ENCODE measurements at places on chromosomes 11 and 22.

GRCh38 chr11:17494019-17494418 is 17.4 kb upstream of the ABCC8 start:
- DNase-seq: no peak

DNA sequence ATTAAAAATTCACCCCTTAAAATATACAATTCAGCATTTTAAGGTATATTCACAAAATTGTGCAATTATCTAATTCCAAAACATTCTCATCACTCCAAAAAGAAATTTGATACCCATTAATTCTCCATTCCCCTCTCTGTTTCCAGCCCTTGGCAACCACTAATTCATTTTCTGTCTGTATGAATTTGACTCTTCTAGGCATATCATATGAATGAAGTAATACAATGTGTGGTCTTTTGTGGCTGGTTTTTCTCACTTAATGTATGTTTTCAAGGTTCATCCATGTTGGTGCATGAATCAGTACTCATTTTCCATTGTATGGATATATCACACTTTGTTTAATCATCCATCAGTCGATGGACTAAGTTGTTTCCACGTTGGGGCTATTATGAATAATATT is 29.0 kb upstream of the ACCSL start:
- no peak for DNase-seq

DNA sequence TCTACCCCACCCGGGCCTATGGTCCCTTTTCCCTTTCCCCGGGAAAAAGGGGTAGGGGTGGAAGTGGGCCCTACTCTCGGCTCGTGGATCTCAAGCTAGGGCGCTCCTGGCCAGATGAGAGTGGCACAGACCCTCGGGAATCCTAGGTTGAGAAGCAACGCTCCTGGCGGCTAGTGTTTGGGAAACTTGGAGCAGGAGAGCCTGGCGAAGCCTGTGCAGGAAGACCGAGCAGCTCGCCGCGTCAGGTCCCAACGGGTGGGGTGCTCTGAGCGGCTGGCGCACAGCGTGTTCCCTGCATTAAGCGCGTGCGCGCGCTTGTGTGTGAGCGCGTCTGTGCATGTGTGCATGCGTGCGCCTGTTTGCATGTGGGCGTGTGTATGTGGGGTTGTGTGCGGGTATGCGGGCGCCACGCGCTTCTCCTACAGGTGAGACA is 7.1 kb upstream of the FLI1 start:
- DNase-seq: no peak

- DNase-seq: no peak
Observed at GRCh38 chr11:83801799-83802198, 515.6 kb upstream of the CCDC90B start.

DNA sequence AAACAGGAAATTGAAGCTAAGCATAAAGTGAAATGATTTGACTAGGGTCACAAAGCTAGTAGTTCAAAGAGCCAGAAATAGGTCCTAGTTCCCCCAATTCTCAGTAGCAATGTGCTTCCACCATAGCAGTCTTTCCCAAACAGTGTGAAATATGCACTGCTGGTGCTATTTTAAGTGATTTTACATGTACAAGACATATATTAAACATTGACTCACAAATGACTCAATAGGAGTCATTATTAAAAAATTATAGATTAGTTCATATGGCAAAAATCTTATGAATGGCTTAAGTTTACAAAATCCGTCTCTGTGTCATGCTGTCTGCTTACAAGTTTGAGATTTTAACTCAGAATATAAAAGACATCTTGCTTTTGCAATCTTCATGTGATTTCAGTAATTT is 21.4 kb downstream of the KIF18A start:
- peak; percentile 20 for DNase-seq

DNA sequence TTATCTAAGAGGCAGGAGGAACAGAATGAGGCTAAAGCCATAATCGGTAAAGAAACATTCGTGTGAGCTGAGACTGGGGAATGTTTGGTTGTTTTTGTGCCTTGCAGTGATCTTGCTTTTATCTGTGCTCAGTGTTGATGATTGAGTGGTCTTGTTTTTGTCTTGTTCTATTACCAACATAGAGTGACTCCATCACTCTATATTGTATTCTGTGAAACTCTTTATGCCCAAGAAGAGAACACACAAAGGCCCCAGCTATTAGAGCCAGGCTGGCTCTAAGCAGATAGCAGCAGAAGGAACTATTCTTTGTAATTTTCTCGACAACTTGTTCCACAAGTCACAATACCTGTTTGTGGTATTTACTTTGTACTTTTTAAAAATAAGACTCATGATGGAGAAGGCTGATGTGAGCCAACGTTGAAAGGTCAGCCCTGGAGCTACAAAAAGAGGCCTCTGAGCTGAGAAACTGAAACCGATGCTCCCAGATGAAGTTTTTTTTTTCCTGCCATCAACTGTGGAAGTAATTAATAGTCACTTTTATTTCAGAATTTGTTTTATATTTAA is 68.4 kb downstream of the LARGE1 start:
- DNase-seq: no peak

GRCh38 chr11:62055970-62056369 is 67.8 kb upstream of the INCENP start:
- DNase-seq: no peak

- DNase-seq: no peak
Observed at GRCh38 chr11:73645121-73645969, 1.0 kb upstream of the PLEKHB1 start.

GRCh38 chr11:67032830-67033551 is 10.1 kb downstream of the SYT12 start:
- DNase-seq: peak; percentile 48

- DNase-seq: no peak
Observed at GRCh38 chr11:6200975-6201374, 2.0 kb downstream of the OR52W1 start.

DNA sequence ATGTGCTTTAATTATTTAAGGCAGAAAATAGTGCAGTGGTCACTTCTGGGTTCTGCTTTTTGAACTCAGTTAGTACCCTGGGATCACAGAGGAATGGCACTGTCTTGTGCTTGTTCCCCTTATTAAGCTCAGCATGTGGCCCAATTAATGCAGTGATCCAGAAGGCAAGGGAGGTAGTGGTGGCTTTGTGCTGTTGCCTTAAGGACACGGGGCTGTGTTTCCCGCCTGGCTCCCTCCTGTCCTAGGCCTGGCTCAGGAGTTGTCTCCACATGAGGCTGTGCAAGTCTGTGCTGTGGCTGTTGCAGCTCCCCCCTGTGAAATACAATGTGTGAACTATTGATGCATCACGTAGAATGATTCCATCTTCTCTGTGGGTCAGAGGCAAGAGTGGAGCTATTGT is 49.2 kb upstream of the CABP7 start:
- no peak for DNase-seq

DNA sequence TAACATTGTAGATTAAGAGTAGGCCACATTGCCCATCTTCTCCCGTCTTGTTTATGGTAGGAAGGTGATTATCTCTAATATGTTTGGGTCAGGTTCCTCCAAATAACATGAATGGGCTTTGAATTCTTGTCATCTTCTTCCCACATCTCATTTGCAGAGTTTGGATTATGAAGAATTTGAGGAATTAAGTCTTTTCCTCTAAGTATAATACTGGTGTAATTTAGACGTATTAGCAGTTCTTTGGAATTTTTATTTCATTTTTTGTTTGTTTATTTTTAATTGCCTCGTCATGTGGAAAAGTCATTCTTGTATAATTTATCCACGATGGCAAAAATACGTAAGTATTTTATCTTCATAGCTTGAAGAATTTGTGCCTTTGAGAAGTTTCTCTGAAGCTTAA is 73.4 kb downstream of the ARHGEF12 start:
- no peak for DNase-seq

- no peak for DNase-seq
Observed at GRCh38 chr22:32142600-32142999, 16.5 kb downstream of the C22orf42 start.

DNA sequence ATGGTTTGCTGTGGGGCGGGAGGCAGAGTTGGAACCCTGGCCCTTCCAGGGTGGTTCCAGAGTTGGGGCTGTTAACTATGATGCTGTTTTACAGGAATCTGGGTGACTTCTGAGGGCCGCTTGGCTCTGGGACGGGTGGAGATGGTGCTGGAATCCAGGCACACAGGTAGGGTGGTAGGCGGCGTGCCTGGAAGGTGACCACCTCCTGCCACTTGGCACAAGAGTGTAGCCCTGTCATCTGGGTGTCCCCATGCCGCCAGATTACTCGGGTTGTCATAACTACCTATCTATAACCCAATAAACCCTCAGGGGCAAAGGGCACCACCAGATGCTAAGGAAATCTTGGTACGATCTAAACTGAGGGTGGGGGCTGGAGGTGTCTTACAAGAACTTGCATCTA is 1.3 kb downstream of the CARS1 start:
- no peak for DNase-seq

Measured in amniotic stem cell (primary cell).